Upper lobe of left lung (tissue), 6 donors: ENCODE measurements at places on chromosomes 1 and 21. TPM values are rescaled to one million over a fixed set of nuclear protein-coding genes. Genes with fewer than 3 reads are reported as not detected.

GRCh38 chr1:214464445-214465287, 86.7 kb downstream of the PTPN14 start:
- no peak for DNase-seq

DNA sequence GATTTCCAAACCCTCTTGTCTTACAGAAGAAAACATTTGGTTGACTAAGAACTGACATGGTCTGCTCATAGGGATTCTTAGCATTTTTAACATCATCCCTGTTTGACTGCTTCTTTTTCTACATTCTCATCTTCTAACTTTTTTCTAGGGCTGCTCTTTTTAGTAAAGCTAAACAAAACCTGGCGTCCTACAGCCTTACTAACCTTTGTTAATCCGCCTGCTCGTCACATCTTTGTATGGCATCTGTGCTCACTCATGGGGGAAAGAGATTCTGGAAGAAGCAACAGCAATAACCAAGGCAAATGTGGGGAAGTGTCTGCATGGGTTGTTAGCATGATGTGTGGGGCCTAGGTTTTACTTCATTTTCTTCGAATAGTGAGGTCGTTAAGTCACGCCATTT, 92.0 kb downstream of the KIF1B start:
- DNase-seq, result no peak

DNA sequence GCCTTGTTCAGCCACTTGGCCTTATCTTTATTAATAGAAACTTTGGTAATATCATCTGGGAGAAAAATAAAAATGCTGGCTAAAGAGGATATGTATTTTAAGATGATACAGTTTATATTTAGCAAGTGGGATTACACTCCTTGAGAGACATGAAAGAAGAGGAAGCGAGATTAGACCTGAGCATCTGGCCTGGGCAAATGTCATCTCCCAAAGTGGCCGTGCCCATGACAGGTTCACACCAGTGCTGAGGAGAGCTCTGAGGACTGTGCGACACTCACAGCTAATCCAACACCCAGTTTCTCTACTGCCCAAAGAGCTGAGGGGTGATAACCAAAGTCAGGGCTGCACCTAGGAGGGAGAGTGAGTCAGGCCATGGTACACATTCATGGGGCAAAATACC, 121.7 kb upstream of the DUSP10 start:
- no peak for DNase-seq

- no peak for DNase-seq
Measured at GRCh38 chr1:233723387-233723786, 109.5 kb downstream of the KCNK1 start.

DNA sequence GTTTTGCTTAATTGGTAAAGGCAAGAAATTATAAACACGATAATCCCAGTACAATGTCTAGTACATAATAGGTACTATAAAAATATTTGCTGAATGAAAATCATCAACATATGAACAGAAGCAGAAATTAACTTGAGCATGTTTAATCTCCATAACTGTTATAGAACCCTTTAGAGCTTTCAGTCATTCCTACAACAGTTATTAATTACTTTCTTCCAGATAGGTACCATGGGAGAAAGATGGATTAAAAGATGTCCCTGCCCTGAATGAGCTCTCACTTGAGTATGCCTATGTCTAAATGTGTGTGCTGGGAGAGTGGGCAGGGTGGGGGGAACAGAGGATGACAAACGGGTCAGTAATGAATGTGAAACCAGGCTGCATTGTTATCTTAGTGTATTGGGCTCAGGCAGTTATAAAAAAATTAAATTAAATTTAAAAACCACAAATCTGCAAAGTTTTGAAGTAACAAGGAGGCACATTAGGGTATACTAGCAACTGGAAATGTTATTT, 2.4 kb downstream of the EPS15 start:
- DNase-seq, result no peak

DNA sequence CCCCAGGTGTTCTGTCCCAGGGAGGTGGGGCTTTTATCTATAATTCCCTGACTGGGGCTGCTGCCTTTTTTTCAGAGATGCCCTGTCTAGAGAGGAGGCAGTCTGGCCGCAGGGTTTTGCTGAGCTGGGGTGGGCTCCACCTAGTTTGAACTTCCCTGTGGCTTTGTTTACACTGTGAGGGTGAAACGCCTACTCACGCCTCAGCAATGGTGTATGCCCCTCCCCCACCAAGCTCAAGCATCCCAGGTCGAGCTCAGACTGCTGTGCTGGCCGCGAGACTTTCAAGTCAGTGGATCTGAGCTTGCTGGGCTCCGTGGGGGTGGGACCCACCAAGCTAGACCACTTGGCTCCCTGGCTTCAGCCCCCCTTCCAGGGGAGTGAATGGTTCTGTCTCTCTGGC, 124.3 kb downstream of the CENPF start:
- DNase-seq, result no peak

DNA sequence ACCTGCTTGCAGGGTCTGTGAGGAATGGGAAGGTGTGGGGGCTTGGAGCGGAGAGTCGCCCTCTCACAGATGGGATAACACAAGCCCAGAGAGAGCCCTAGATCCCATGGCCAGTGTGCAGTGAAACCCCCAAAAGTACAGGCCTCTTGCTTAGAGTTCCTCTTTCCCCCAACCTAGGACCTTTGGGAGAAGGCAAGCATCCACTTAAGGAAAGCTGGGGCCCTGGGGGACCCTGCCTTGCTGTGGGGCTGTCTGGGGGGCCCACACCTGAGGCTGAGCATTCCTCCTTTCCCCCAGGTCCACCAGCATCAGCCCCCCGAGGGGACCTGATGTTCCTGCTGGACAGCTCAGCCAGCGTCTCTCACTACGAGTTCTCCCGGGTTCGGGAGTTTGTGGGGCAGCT, 1.1 kb downstream of the VWA1 start:
- DNase-seq, result no peak

DNA sequence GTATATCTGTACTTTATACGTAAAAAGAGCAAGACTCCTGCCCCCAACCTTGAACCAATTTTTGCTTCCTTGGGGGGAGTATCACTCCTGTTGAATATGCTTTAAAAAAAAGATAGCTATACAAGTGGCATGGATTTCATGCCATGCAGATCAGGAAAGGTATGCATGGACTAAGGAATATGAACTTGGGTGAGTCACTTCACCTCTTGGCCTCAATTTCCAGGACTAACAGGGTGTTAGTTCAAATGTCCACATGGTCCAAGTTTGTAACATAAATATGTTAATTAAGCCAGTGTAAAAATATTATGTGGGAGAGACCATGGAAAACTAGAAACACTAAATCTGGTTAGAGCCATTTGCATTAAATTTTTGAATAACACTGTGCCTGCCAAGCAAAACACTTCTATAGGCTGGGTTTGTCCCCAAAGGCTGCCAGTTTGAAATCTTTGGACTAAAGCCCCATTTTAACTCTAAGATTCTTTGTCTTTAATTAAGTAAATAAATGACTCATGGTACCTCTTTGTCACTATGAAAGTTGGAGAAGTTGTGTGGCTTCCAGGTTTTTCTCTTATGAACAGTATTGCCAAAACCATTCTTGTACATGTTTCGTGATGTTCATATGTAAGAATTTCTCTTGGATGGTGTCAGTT, 33.1 kb downstream of the FAM177B start:
- no peak for DNase-seq

- DNase-seq, result no peak
Measured at GRCh38 chr21:24093032-24093431, 1514.2 kb downstream of the MRPL39 start.

DNA sequence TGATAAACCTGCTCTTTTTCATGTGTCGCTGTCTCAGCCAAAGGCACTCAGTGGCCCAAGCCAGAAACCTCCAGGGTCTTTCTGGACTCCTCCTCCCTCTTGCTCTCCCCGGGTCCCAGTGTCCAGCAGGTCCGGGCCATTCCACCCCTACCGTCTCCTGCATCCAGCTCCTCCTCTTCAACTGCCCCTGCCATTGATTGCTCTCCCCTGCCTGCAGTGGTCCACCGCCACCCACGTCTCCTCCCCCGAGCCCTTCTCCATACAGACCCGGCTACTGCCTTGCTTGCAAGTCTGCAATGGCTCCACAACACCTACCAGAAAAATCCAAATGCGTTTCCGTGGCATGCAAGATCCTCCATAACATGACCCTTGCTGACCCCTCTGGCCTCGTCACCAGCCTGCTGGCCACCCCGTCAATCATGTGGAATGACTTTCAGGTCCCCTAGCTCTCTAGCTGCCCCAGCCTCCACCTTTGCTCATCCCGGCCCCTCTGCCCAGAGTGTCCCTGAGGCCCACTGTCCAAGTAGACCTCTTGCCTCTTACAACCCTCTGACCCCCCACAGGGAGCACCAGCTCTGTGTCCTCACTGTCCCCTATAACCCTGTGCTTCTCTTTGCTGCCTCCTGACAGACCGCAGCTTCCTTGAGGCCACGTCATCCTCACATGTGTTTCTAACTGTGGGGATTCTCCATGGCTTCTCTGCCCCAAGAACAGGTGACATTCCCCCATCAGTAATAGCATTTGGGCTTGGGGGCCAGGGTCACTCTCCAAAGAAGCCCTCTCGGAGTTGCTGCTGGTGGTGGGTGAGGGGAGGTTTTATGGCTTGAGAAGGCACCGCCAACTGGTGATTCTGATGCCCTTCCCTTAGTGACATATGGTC, 15.0 kb downstream of the CACNA1S start:
- no peak for DNase-seq

GRCh38 chr1:1578371-1578940, 3.8 kb upstream of the SSU72 start:
- DNase-seq, result no peak

GRCh38 chr1:244339073-244339692, 112.5 kb downstream of the ADSS2 start:
- DNase-seq, result no peak

- peak; percentile 75 for DNase-seq
Measured at GRCh38 chr1:12172042-12172851, 5.5 kb downstream of the TNFRSF1B start.

- DNase-seq, result no peak
Measured at GRCh38 chr1:181318858-181319235, 164.5 kb upstream of the CACNA1E start.

GRCh38 chr21:39568361-39568760, 44.4 kb upstream of the B3GALT5 start:
- no peak for DNase-seq

DNA sequence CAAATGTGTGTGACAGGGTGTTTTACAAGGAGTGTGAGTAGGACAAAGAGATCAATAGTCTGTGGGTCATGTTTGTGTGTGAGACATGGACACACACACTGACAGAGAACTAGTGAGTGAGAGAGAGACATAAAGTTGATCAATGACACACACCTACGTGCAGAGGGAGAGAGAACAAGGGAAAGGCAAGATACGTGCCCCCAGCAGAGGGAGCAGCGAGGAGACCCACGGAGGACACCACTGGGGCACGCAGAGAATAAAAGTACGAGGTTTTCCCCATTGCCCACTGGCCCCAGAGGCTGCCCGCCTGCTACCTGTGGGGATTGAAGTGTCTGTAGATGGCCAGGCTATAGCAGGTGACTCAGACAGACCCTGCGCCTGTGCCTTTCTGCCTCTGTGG, 130.2 kb upstream of the CSF3R start:
- DNase-seq, result no peak

DNA sequence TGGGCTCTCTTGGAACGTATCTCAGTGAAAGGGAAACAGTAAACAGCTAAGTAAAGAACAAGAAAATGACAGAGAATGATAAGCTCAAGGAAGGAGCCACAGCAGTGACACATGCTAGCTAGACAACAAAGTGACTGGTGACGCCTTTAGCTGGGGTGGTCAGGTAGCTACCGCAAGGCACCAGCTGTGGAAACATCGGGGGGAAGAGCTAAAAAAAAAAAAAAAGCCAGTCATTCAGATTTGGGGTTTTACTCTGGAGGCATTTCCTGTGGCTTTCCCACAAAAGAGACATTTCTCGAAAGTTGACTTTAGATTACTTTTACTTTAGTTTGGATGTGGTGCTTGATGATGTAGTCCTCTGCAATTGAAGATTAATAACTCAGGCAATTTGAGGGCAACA, 2.1 kb downstream of the FHAD1 start:
- no peak for DNase-seq

- peak; percentile 81 for DNase-seq
Measured at GRCh38 chr1:39105061-39105840, 79.1 kb downstream of the NDUFS5 start.

DNA sequence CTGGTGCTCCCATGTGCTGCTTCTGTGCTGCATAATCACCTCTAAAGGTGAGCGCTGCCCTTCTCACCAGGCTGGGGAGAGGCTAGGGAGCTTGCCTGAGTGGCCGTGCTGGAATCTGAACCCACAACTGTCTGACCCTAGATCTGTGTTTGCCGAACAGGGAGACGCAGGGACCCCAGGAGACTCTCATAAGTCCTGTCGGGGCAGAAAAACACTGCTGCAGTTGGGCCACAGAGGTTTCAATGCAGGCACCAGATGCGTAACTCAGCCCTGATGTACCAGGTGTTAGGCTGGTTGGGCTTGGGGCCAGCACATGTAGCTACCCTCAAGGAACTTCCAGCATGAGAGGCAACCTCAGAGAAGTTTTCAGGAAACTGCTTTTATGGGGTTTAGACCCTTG, 49.5 kb upstream of the DMRTB1 start:
- no peak for DNase-seq

DNA sequence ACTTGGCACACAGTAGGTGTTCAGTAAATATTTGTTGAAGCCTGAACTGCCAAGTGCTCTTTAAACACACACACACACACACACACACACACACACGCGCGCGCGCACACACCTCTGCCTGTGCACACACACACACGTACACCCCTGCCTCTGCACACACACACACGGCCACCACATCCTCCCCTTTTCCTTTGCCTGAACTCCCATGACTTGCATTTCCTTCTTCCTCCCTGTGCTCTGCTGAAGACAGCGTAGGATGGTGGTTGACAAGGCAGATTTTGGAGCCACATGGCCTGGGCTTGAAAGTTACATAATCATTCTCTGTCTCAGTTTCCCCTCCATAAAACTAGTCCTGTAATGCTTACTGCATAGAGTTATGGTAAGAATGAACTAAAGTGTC, 712.3 kb downstream of the PTPRU start:
- DNase-seq, result no peak

The TMCO1 gene
- total RNA-seq, result 82.4 TPM

The SH2D2A gene
- total RNA-seq, result 2.3 TPM

The RIPPLY3 gene
- total RNA-seq, result not detected

The ZNF648 gene
- total RNA-seq, result not detected

The SPRR3 gene
- total RNA-seq, result not detected

The KRTAP12-2 gene
- not detected for total RNA-seq

The LCE2C gene
- total RNA-seq, result not detected

The RNF186 gene
- total RNA-seq, result not detected

The TLCD4 gene
- total RNA-seq, result 6.4 TPM

The MTARC2 gene
- total RNA-seq, result 44.2 TPM
